ENCODE measurements at places on chromosomes 2 and 18.

GRCh38 chr2:226017537-226017936 is 618.0 kb downstream of the NYAP2 start:
- DNase-seq = no peak

DNA sequence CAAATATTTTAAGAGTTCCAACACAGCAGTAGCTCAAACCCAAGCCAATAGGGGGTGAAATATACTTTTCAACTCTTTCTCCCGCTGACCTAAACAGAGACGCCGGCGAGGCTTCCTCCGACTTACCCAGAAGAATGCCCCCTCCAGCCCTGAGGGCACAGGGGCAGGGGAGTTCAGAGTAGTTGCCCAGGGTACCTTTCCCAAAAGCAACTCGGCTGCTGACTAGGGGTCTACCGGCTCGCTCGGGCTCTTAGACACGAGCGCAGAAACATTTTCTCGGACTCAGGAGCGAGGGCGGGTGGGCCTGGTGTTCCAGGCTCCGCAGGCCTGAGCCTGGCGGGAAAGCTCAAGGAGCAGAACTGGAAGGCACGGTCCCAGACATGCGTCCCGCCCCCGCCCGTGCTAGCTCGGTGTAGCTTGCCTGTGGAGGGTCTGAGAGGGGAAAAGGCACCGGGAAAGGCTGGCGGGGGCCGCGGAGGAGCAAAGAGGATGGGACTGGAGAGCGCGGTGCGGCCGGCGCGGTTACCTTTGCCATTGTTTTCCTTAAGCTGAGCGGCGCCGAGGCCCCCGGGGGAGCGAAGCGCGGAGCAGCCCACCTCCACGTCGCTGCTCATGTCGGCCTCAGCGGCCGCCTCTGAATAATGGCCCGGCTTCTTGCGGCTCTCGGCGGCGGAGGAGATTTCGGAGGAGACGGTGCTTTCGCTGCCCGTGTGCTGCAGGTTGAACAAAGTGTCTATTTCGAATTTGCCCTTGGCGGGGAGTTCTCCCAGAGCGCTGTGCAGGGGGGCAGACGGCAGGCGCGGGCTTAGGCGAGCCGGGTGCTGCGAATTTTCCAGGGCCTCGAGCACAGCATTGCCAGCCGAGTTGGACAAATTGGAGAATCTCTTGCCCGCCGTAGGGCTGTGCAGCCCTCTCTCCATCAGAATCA is 674 bp downstream of the EVX2 start:
- no peak for DNase-seq

DNA sequence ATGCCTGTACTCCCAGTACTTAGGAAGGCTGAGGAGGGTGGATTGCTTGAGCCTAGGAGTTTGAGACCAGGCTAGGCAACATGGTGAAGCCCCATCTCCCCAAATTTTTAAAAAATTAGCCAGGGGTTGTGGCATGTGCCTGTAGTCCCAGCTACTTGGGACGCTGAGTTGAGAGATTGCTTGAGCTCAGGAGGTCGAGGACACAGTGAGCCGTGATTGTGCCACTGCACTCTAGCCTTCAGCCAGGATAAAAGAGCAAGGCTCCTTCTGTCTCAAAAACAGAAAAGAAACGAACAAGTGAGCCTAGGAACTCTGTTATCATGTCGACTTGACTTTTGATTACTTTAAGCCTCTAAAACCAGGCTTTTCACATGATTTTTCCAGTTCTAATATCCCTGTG is 13.7 kb downstream of the NPC1 start:
- DNase-seq = no peak

- no peak for DNase-seq
Observed at GRCh38 chr2:208545403-208546042, 138.9 kb downstream of the PTH2R start.

- no peak for DNase-seq
Observed at GRCh38 chr2:3302751-3303582, 74.7 kb downstream of the EIPR1 start.

Measured in cerebellar nuclear complex (tissue), 1 donor.